ENCODE measurements at places on chromosomes 1 and 21.

DNA sequence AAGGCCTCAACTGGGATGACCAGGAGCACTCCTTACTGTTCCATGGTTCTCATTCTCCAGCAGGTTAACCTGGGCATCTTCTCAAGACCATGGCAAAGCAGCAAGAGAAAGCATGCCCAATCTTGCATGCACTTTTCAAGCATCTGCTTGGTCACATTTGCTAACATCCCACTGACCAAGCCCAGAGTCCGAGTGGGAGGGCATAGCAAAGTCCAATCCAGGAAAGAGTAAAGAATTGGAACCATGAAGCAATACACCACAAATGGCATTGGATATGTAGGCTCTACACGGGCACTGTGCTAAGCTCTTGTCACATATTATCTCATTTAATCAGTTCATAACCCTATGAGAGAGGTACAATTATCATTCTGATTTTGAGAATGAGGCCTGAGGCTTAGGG is 73.6 kb downstream of the PAPPA2 start:
- no peak for DNase-seq

- no peak for DNase-seq
These were observed 169.0 kb downstream of the DENND1B start for GRCh38 chr1:197606168-197606845.

GRCh38 chr1:30048905-30049304 is 674.5 kb downstream of the MATN1 start:
- DNase-seq, result no peak

DNA sequence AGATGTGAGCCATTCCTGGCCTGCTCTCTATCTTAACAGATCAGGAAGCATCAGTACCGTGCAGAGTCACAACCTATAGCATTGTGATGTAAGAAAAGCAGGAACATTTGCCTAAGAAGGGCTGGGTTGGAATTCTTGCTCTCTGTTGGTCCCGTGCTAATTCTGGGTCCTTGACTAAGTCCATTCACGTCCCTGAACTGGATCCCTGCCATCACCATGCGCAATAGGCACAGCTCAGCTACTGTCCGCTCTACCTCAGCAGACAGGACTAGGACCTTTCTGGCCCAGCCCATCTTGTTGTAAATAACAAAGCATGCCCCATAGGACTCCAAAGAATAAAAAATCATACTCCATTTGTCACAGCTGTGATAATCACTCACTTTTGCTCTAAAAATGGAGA is 175.0 kb downstream of the RGS7 start:
- DNase-seq, result no peak

- no peak for DNase-seq
These were observed 139.8 kb downstream of the SPATA17 start for GRCh38 chr1:217770918-217771317.

DNA sequence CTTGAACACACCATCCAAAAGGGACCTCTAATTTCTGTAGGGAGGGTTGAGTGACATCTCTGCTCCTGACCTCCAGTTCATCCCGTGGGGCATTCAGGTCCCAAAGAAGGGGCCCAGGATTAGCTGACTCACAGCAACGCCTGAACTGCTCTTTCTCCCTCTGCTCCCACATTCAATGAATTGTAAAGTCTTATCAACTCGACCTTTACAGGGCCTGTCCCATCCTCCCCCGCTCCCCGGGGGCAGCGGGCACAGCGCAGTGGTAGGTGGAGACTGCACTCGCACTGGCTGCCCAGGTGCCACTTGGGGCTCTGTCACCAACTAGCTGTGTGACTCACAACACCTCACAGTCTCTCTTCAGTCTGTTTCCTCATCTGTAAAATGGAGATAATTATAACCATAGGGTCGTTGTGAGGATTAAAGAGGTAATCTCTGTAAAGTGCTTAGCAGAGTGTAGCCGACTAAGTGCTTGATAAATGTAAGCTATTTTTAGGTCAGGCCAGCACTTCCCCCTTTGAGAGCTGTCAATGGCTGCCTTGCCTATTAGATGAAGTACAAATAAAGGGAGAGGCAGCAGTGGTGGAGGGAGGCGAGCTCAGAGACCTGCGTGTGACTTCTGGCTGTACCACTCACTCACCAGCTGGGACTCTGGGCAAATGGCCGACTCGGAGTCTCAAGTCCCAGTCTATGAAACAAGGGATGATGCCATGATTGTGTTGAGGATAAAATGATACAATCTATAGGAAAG is 637 bp upstream of the MYBPHL start:
- DNase-seq, result no peak
